Activated T-cell treated with anti-CD3 and anti-CD28 coated beads for 1 hour (primary cell): ENCODE measurements at places on chromosomes 13 and 19.

DNA sequence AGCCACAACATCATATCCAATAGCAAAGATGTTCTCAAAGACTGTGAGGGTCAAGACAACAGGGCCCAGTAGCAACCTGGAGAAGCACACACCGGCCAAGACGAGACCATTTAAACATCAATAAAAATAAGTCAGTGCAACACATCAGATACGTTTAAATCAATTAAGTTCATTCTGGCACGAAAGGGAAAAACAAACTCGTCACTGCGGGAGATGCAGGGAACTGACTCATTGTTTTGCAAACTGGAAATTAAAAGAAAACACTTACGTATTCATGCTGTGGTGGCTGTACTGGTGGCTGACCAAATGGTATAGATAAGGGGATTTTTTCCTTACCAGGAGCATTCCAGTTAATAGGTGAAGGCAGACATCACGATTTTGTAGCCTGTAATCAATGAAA, 26.3 kb upstream of the SLC15A1 start:
- no peak for DNase-seq

DNA sequence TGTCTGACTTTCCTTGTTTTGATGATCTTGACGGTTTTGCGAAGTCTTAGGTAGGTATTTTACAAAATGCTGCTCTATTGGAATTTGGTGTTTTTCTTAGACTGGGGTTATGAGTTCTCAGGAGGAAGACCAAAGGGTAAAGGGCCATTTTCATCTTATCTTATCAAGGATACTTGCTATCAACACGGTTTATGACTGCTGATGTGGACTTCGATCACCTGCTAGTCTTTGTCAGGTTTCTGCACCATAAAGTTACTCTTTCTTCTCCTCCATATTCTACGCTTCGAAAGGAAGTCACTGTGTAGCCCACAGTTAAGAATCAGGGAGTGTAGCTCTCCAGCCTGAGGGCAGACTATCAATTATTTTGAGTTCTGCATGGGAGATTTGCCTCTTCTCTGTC, 7.4 kb upstream of the CEBPG start:
- no peak for DNase-seq

- DNase-seq, result no peak
Measured at GRCh38 chr13:83201506-83201905, 680.8 kb downstream of the SLITRK1 start.

DNA sequence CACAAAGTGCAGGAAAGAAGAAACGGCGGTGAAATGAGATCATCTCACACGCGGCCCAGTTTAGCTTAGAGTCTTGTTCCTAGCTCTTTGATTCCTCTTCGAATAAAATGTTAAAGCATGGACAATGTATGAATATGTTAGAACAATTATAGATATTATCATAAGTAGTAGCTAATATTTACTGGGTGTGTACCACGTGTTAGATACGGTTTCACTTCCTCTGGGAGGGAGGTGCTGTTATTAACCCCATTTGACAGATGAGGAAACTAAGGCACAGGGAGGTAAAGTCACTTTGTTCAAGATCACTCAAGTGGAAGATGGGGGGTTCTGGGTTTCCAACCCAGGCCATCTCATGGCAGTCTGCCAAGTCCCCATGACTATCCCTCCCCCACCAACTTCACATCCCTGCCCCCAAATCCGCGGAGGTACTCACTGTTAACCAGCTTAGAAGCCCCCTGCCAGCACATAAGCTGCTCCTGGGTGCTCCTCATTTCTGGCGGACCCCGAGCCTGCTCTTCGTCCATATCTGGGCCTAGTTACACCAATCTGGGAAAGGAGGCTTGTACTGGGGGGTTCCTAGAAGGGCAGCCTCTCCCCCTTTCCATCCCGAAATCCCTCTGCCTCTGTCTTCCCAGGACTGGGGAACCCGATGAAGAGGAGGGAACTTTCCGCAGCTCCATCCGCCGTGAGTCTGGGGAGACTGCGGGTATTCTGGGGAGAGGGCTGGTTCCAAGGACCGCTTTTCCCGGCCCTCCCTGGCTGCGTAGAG, 1.0 kb upstream of the FXYD7 start:
- no peak for DNase-seq

DNA sequence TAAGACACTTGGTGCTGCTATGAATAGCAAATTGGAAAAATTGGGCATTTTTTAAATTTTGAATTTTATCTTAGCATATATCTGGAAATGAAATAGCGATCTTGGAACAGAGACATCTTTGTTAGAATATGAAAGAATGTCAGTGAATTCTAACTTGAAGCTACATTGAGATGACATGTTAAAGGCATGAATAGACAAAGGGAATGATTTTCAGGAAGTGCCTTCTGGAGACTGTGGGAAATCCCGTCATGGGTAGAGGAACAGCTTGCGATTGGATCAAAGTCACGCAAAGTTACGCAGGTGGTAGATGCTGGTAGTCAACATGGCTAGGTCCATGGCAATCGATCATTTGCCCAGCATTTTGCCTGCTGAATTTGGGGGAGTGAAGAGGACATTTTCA, 43.5 kb downstream of the LRCH1 start:
- no peak for DNase-seq

DNA sequence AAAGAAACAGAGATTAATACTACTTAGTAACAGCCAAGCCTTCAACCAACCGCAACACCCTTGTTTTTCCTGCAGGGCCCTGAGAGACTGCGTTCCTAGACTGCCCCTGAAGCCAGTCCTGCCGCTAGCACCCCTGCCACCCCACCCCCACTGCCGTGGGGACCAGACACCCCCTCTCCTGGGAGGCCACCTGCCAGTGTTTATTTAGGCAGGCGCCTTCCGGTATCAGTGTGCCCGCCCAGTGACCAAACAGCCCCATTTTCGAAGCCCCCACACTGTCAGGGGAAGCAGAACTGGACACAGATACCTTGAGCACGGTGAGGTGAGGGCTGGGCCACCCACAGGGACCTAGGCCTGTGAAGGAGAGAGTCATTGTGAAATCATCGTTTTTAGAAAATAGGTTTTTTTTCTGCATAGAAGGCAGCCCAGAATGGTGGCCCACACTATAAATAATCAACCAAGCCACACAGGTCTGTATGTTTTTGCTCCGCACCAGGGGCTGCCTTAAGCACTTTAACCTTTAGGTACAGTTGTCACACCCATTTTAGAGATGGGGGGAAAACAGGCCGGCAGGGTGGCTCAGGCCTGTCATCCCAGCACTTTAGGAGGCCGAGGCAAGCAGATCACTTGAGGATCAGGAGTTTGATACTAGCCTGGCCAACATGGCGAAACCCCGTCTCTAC, 3.5 kb upstream of the TLE5 start:
- no peak for DNase-seq

DNA sequence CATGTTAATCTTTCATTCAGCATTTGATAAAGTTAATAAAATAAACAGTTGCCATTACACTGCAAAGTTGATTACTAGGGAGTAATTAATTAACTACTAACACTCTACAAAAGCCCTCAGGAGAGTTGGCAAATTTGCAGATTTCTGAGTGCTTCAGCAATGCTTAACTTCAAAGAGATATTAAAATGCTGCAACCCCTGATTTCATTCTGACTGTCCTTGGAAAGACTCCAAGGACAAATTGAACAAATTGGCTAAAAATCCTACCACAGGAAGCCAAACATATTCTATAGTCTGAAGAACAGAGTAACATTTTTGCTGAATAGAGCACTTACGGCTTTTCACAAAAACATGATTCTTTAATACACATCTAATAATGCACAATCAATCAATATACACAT, 1543.0 kb downstream of the SLITRK5 start:
- DNase-seq, result no peak

GRCh38 chr19:28313633-28314032, 899.3 kb downstream of the UQCRFS1 start:
- no peak for DNase-seq

DNA sequence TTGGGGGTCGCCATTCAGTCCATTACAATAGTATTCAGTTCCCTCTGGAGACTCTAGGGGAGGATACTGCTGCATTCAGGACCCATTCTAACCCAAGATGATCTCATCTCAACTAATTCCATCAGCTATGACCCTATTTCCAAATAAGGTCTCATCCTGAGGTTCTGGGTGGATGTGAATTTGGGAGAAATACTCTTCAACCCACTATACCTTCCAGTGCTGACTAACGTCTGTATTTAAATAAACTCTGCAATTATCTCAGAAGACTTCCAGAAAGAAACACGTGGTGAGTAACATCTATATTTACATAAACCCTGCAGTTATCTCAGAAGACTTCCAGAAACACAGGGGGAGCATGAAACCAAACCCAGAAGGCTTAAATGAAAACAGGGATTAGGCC, 1300.7 kb downstream of the PCDH9 start:
- no peak for DNase-seq

GRCh38 chr13:53014495-53015443, 13.8 kb upstream of the OLFM4 start:
- no peak for DNase-seq

DNA sequence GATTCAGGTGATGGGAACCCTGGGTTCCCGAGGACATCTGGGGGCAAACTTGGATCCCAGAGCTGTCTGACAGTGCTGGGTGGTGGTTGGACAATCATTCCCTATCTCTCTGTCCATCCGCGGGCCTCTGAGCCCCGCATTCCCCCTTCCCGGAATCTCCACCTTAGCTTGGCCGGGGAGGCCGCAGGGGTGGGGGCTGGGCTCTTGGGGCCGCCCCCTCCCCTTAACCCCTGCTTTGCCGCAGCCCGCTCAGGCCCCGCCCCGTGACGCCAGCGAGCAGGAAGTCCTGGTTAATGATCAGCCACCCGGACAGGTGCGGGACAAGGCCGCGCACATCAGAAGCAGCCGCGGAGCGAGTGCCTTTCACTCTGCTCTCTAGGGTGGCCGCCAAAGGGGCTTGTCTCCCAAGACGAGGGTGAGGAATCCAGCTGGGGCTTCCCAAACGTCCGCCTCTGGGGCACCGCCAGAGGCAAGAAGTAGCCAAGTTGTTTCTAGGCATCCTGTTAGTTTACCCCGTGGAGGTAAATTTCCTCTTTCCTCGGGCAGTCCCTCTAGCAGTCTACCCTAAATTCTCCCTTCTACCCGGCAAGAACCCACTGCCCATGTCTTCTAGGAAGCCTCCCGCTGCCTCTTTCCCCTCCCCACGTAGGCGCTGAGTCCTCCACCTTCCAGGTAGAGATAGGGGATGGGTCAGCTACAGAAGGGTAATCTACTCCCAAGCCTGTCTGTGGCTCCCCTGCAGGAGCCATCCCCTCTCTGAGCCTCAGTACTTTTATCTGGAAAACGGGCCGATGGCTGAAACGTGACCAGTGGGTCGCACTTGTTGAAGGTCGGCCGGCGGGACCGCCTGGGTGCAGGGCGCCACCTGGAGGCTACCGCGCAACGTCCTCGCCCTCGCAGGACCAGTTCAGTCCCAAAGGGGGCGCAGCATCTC, 3.0 kb downstream of the IRF2BP1 start:
- DNase-seq, result peak; percentile 68

DNA sequence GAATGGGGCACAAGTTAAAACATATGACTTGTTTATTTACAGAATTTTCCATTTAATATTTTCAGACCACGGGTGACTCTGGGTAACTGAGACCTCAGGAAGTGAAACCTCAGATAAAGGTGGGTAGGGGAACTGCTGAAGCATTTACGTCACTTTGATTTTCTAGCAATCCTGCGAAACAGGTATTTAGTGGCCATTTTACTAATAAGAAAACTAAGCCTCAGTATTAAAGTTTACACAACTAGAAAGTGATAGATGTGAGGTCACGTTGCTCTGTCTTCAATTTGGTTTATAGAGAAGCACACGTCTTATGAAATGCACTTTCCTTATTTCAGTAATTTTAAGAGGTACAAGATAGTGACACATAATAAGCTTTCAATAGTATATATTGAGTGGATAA, 402.8 kb downstream of the FGF9 start:
- DNase-seq, result no peak

GRCh38 chr19:51664131-51664530, 17.5 kb upstream of the SIGLEC14 start:
- no peak for DNase-seq

- DNase-seq, result no peak
Measured at GRCh38 chr13:43307921-43308433, 284.6 kb downstream of the DNAJC15 start.

GRCh38 chr13:30576528-30576927, 41.2 kb upstream of the USPL1 start:
- peak; percentile 21 for DNase-seq

DNA sequence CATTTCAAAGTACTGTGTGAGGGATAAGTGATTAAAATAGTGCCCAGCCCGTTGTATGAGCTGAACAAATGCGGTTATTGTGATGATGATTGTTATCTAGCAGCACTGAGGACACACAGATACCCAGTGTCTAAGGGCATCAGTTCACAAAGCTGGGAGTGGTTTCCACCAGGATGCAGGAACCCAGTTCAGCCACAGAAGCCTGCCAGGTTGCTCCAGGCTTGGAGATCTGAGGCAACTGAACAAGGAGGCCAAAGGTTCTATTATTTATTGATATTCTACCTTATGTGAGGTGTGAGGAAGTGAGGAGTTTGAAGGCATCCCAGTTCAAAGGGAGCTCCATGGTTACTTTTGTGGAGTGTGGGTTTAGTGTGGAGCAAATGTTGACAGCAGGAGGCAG, 13.2 kb downstream of the DIAPH3 start:
- no peak for DNase-seq

DNA sequence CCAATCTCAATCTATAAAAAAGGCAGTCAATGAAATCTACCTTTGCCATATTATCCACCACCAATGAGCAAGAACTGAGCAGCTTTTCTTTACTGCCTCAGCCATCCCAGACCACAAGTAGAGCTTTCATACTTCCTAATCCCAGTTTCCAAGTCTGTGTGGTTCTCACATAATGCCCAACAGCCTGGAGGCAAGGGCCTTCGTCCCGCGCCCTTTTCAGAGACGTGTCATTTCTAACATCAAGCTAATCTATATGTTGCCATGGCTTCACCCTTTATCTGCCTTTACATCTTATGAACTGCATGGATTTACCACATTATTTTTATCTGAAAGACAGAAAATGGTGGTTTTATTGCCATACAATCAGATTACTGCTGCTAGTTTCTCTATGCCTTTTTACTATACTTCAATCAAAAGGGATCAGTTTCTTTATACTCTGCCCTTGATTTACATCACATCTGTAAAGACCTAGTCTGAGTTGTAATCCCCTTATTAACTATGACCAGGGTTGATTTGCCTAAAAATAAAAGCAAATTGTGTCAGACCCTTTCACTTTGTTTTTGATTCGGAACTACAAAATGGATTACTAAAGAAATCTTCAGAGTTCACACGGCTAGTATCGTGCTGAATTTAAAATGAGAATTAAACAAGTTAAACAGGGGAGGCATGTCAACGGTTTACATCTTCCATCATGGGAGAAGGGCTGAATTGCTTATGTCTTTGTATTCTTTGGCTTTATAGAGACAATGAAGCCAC, 5.9 kb downstream of the EFNB2 start:
- no peak for DNase-seq

DNA sequence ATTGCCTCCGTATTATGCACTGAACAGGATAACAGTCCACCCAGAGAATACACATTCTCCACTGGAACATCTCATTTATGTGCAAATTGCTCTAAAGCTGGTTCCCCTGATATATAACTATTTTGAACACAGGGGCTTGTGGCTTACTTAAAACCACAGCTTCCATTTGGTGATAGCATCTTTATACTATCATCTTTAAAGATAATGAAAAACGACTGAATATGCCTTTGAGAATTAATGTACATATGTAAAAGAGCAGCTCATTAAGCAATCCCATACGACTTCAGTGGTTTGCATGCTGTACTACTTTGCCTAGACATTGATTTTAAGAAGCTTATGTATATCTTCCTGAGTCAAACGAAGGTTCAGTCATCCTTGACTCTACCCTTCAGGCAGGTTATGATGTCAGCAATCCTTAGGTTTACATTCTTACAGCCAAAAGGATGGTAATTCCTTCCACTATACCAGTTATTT, 40.8 kb downstream of the BRD4 start:
- DNase-seq, result no peak

- DNase-seq, result no peak
Measured at GRCh38 chr19:2446381-2446780, 10.4 kb downstream of the LMNB2 start.
